ENCODE measurements at places on chromosomes 4 and X.

DNA sequence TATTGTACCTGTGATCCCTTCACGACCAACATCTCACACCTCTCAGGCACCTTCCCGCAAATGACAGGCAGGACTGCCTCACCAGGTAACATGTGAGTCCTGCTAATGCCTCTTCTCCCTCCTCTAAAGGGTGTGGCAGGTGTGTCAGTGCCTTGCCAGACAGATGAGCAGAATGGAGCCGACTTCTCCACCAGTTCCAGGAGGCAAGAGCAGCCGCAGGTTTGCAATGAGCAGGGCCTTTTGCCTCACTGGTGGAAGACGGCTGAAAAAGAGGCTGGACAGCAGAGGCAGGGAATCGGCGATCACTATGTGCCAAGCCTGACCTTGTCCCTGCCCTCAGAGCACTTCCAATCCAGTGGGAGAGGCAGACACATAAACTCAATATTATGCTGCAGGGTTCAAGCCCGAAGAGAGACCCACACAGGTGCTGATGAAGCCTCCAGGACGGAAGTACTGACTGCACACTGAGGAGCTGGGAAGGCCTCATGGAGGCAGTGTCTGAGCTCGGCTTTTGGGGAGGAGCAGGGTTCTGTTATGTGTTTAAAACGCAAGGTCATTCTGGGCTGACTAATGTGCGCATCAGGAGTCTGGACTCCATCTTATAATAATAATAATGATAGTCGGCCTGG is 57.9 kb downstream of the C4orf50 start:
- DNase-seq: no peak

DNA sequence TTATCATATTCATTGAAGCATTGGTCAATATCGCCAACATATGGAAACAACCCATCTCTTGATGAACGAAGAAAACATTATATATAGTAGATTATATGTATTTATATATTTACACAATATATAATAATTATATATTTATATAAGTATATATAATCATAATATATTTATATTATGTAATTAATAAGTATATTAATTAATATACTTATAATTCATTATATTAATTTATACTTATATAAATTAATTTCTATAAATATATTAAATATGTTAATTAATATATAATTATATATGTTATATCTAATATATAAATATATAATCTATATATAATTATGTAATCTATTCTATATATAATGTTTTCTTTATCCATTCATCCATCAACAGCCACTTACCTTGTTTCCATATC is 69.0 kb upstream of the SRD5A3 start:
- DNase-seq: no peak

DNA sequence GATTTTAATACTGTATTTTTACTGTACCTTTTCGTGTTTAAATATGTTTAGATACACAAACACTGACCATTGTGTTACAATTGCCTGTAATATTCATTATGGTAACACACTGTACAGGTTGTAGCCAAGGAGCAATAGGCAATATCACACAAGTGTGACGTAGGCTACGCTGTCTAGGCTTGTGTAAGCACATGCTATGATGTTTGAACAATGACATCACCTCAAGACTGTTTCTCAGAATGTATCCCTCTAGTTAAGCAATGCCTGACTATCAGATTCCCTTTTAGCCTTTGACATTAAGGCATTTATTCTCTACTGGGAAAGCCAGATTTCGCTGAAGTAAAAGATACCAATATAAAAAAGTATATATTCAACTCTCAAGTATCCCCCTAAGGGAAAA is 66.2 kb downstream of the VCX3A start:
- no peak for DNase-seq

DNA sequence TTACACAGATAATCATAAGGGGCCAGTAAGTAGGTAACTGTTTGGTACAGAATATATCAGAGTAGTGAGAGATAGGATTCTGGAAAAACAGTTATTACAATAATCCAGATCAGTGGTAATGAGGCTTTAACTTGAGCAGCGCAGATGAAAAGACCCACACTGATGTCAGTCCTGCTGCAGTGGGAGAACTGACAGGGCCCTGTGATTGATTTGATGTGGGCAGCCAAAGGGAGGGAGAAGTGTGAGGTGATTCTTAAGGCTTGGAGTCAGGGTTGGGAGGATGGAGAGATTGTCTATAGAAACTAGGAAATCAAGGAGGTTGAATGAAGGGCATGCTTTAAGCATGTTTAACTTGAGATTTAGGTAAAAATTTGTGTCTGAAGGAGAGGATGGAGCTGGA is 161.4 kb downstream of the VSIG4 start:
- no peak for DNase-seq

DNA sequence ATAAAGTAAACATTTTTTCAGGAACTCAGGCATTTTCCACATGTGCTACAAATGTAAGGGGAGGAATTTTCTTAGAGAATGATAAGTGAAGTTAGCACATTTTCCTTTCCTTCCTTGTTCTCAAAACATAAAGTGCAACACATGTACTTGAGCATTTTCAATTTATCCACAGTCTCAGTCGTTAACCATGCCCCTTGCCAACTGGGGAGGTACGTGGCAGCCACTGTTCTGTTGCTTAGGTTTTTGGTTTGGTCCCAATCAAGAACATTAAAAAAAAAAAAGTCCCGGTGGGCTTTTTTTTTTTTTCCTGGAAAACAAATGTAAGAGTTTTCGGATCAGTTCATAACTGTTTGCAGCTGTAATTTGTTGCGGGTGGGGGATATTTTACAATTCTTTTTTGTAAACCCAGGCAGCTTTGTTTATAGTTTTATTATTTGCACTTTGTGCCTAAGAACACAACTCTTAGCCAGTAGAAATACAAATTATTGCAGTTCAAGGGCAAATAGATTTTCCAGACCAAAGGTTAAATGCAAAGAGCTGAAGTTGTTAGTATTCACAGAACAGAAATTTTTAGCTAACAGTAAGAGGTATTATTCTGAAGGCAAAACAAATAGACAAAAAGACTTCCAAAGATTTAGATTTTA is 112.1 kb upstream of the NAP1L5 start:
- DNase-seq: no peak

GRCh38 chr4:24722026-24722568 is 73.3 kb upstream of the SOD3 start:
- no peak for DNase-seq

DNA sequence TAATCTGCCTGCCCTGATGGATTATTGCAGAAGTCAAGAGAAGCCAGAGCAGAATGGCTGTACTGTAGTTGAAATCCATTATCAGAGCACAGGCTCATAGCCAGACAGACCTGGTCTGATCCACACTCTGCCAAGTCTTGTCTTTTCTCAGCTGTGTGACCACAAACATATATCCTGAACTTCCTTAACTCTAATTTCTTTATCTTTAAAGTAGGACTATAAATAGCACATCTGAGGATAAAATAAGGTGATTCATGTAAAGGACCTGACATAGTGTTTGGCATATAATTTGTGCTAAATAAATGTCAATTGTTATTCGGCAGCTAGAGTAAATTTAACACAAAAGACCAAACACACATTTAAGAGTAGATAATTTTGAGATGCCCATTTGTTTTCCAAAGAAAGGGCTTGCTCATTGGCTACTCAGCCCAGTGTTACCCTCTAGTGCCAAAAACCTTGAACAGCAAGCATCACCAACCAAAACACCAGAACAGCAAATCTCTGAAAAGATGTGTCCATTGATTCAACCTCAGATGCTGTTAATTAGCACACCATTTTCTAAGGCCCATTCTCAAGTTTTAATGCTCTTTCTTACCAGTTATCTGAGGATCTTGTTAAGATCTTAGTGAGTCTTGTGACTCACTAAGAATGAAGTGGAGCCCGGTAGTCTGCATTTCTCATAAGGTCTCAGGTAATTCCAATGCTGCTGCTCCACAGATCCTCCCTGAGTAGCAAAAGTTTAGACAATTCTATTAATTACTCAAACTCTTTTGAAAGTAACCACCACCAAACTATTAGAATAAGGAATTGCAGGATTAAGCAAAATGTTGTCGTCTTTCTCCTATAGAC is 108.8 kb downstream of the HHIP start:
- no peak for DNase-seq

DNA sequence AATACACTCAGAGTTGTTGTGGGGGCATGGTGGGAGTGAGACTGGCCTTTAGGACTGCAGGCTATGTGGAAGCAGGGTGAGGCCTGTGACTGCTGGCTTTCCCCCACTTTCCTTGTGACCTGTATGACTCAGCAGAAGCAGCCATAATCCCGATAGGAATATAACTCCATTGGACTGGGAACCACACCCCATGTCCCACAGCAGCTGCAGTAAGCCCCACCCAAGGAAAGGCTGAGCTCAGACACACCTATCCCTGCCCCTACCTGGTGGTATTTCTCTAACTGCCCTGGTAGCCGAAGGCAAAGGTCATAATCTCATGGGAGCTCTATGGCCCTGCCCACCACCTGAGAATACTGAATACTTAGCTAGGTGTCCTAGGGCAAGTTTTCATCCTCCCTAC is 169.3 kb downstream of the GC start:
- DNase-seq: no peak

- no peak for DNase-seq
These were observed 11.2 kb upstream of the SCRG1 start for GRCh38 chr4:173410079-173410478.

GRCh38 chr4:128220286-128221235 is 67.1 kb downstream of the PGRMC2 start:
- no peak for DNase-seq

DNA sequence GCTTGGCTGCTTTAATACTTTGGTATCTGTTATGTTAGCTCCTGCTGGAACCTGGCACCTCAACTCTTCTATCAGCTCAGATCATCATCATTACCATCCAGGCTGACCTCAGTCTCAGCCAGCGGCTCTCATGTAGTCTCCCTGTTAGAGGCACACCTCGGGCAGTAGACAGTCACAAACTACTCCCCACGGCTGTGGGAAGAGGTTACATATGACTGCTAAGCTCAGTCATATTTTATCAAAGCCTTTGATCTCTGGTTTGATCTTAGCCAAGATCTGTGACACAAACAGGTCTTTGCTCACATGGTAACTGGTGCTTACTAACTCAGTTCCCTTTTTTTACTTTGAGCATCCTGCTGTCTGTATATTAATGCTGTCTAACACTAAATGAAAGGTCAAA is 384.9 kb downstream of the CENPC start:
- DNase-seq: no peak

GRCh38 chrX:30887721-30888120 is 1.3 kb downstream of the TAB3 start:
- no peak for DNase-seq

DNA sequence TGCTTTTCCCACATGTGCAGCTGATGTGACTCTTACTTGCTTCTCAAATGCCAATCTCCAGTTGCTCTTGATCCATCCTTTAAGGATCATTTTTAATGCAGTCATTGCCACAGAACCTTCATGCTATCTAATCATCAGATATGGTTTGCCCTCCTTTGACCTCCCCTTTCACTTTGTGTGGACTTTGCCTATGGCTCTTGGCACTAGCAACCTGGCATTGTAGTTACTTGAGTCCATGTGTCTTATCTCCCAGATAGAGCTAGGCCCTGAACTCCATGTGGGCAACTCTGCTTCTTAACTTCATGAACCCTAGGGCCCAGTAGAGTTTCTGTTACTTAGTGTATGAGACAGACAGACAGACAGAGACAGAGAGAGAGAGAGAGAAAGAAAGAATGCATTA is 41.6 kb downstream of the MTM1 start:
- DNase-seq: no peak

GRCh38 chr4:73751166-73751565 is 10.8 kb downstream of the CXCL8 start:
- DNase-seq: no peak

DNA sequence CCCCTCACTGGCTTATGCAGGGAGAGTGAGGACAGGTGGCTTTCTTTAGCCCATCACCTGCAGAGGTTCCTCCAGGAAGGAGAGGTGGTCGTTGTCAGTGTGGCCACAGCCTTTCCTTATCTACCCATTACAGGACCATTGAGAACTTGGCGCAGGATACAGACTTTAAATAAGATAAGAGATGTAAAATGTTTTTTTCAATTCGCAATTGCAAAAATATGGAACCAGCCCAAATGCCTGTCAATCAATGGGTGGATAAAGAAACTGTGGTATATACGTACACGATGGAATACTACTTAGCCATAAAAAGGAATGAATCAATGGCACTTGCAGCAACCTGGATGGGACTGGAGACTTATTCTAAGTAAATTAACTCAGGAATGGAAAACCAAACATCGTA is 6.9 kb upstream of the RNF175 start:
- no peak for DNase-seq

DNA sequence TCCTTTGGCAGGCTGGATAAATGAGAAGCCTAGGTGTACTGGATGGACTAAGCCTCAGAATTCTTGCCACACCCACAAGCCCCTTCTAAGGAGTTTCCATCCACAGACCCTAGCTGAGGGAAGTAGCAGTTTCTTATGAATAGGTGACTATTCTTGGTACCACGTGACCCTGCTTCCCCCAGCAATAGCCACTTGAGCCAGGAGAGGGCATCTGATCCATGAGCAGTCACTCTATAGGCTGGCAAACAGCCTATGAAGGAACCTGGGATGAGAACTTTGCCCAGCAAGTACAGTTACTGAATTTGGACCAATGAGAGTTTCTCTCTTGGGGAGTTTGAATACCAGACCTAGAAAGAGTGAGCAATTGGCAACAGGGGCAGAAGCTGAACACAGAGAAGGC is 84.0 kb downstream of the RTL9 start:
- no peak for DNase-seq

DNA sequence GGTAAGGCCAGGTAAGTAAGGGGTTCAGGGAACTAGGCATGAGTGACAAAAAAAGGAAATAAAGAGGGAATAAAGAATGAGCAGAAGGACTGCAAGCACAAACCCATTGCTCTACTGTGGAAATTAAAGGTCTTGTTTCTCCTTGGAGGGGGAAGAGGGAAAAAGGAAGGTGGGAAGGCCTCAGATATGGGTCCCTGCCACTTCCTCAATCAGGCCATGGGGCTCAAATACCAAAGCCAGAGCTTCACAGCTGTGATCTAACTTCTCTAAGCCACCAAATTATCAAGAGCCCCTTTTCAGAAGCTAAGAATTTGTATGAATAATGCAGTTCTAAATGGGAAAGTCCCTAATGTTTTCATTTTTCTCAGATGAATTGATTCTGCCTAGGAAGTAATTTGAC is 4.7 kb downstream of the USP51 start:
- DNase-seq: no peak

DNA sequence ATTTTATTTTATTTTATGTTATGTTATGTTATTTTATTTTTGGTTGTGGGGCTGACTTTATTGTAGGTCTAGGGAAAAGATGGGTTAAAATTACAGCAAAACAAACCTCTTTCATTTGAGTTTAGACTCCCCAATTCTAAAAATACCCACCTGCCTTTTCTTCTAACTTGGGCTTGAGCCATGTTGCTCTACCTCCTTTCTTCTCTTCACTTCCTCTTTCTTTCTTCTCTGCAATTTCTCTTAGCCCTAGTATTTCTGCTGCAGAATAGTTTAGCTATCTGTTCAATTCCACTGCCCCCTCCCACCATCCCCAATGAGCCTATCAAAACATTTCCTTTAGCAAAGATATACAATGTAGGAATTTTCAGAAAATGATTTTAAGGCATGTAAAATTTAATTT is 653.3 kb downstream of the ARAP2 start:
- no peak for DNase-seq

GRCh38 chr4:177190995-177191580 is 118.6 kb upstream of the NEIL3 start:
- no peak for DNase-seq

Data from brain pericyte (primary cell).